ENCODE measurements at places on chromosomes 5 and 9. TPM values are rescaled to one million over a fixed set of nuclear protein-coding genes. Genes with fewer than 3 reads are reported as not detected.

CHSY3 gene
- total RNA-seq = not detected

PFN3 gene
- not detected for total RNA-seq

MAPKAP1 gene
- 57.9 TPM for total RNA-seq

GGTA1 gene
- not detected for total RNA-seq

SPATA31E1 gene
- total RNA-seq = not detected

GPRIN1 gene
- 5.3 TPM for total RNA-seq

PCDHA9 gene
- total RNA-seq = not detected

TMEM215 gene
- not detected for total RNA-seq

TNFSF8 gene
- total RNA-seq = 37.9 TPM

KLHL3 gene
- 3.4 TPM for total RNA-seq
